ENCODE measurements at places on chromosomes 3 and 15.

DNA sequence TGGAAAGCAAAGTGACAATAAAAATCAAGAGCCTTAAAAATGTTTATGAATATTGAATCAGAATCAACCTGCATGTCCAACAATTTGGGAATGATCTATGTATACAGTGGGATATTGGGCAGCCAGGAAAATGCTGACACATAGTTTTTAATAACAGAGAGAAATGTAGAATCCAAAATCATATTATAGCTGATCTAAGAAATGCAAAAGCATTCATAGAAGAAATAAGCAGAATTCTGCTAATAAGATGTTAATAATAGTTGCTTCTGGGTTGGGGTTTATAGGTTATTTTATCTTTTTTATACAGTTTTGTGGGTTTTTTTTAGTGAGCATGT lies 15.1 kb downstream of the KIF9 start:
- DNase-seq, result no peak

GRCh38 chr3:102536456-102536855 lies 101.6 kb downstream of the ZPLD1 start:
- DNase-seq, result peak; percentile 64

DNA sequence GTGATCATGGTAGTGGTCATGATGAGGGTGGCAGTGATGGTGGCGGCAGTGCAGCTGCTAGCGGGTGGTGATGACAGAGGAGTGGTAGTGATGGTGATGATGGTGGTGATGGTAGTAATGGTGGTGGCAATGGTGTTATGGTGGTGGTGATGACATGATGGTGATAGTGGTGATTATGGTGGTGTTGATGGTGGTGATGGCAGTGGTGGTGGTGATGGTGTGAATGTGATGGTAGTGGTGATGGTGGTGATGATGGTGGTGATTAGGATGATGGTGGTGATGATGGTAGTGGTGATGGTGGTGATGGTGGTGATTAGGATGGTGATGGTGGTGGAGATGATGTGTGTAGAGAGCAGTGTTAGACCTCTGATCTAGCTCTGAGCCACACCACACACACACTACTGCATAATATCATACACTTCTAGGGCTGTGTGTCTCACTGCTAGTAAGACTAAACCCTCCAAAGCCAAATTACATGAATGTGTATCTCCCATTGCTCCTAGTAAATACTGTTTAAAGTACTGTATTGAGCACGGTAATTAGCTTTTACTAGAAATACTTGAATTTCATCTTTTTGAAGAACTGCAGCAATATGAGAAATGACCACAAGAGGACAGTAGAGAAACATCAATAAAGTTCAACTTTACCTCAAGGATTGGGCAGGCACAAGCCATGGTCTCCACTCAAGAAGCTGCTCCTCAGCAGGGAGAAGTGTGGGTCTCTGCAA lies 28.8 kb downstream of the TMED3 start:
- DNase-seq, result peak; percentile 61

GRCh38 chr3:30733696-30734095 lies 127.3 kb downstream of the TGFBR2 start:
- DNase-seq, result no peak

- DNase-seq, result no peak
Measured at GRCh38 chr15:66840615-66841390, 138.8 kb downstream of the SMAD6 start.

DNA sequence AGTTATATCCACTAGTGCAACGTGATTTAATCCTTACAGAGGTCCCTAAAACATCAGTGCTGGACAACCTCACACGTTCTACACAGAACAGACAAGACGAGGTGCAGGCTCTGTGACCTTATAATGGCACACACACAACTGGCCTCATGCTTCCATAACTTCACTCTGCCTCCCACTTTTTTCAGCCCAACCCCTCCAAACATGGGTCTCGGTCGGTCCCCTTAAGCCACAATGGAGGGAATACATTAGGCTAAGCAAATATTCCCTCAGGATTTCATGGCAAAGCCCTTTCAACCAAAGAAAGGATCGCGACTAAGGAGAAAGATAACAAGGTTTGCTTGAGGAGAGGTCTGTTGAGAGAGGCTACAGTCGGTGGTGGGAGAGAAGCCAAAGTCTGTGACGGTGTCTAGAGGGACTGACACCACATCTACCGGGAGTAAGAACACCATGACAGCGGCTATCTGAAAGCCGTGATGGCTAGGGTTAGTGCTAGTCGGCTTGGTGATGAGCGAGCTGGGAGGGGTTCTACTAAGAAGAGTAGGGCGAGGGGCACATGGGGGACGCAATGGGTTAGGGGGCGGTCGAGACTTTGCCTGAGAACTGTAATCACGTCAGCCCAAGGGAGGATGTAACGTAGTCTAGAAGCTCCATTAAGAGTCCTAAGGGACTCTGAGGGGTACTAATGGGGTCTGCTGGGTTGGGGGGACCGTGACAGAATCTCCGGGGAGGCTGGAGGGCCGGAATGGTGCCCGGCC lies 1.0 kb downstream of the MYO9A start:
- DNase-seq, result peak; percentile 84

DNA sequence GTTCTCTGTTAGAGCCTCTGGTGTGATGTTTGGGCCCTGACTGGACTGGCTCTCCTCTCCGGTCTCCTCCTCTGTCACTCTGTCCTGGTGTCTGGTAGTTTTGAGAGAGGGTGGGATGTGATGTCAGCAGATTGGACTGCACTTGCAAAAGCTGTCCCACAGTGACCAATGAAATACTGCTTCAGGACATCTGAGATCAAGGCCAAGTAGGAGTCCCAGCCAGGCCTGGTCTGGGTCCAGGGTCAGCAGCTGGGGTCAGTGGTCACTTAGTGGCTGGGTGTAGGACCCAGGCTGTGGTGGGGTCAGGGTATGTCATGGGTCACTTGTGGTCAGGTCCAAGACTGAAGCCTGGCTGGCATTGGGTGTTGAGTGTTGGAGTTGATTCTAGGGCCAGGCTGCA lies 20.9 kb downstream of the ALDH1L1 start:
- DNase-seq, result no peak

DNA sequence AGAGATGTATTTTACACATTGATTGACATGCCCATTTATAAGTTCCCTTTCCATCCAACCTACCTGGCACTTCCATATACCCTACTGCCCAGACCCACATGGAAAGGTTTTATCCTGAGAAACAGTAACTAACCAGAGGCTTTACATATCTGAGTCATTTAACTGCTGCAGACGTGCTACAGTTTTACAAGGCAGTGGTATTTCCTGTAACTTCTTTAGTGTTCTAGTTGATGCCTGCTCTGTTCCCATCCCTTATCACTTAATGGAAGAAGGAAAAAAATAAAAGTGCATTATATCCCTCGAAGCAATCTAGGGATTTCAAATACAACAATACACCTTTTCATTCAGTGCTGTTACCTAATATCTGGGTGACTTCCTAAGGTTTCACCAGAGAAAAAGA lies 107.1 kb downstream of the TMCO5A start:
- no peak for DNase-seq

GRCh38 chr3:69433969-69434325 lies 48.1 kb upstream of the FRMD4B start:
- DNase-seq, result no peak

- no peak for DNase-seq
Measured at GRCh38 chr3:197501879-197502620, 53.7 kb downstream of the BDH1 start.

GRCh38 chr3:115218859-115219258 lies 71.8 kb upstream of the ZBTB20 start:
- no peak for DNase-seq

- peak; percentile 87 for DNase-seq
Measured at GRCh38 chr3:123489400-123490004, 40.6 kb upstream of the ADCY5 start.

- DNase-seq, result no peak
Measured at GRCh38 chr3:10557781-10558373, 52.5 kb upstream of the ATP2B2 start.

DNA sequence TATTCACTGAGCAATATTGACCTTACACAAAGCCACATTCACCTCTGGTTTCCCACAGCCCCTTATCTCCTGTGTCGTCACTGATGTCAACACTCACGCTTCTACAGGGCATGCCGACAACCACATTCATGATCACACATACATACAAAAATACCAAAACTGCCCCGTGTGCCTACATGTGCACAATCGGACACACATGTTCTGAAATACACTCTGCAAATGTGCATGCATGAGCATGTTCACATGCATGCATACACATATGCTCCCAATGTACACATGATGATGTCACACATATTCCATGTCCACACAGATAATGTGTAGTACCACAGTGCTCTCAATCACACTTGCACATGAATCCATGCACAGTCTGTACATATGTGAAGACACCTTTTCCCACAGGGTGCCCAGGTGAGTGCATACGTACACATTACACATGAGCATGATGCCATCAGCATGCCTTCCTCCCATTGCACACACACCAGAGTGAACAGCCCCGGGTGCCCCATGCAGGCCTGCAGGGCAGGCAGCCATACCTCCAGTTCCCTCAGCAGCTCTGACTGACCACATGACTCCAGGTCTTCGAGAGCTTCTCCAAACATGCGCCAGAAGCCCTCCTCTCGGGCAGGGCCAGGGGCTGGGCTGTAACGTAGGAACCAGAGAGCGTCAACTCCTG lies 37.0 kb downstream of the GRIP2 start:
- DNase-seq, result no peak

DNA sequence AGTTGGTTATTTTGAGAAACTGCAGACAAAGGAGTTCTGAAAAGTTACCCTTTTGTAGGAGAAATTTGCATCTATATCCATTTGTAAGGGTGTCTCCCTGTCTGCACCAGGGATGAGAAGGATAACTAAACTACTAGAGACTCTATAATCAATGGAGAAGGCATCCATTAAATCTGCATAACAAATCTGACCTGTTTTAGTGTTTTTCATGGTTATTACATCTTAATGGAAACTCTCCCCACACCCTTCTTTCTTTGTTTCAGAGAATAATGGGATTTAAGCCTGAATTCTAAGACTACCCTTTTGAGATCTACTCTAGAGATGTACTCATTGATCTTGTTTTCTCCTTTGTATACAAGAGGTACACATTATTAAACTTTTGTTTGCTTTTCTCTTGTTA lies 82.0 kb upstream of the DAZL start:
- no peak for DNase-seq

DNA sequence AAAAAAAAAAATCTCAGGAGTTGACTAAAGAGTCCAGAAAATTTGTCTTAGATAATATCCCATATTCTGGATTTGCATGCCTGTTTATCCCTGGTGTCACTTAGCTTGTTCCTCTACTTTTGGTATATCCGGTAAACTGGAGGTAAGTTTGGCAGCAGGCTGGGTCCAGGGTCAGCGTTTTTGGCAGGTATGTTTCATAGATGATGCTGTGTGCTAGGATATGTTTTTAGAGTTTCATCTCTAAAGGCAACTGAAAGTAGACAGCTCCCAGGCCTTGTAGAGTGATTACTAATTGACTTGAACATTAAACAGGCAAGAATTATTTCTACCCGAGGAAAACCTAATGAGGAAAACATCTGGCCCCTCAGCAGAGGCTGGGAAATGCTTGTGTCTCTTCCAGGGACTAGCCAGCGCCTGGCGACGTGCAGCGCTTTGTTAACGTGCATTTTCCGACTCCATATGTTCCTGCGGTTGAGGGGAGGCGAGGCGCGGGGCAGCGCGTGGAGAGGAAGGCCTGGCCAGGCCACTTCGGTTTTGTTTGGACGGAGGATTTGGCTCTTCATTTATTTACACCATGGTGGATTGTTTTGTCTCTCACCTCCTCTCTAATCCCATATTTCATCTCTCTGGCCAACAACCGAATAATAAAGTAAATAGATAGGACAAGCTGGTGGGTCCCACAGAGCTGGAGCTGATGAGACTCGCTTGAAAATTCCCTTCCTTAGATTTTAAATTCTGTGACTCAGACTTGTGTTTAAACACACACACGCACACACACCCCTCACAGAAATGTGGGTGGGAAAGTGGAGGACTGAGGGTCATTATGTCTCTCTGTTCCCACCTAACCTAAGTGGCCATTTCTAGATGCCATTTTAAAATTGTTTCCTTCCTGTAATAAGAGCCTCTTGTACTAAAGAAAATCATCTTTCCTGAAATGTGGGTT lies 65.3 kb downstream of the ASB7 start:
- DNase-seq, result peak; percentile 59

GRCh38 chr15:39451121-39451688 lies 129.7 kb upstream of the THBS1 start:
- no peak for DNase-seq

- no peak for DNase-seq
Measured at GRCh38 chr15:75065467-75065850, 42.1 kb downstream of the PPCDC start.

DNA sequence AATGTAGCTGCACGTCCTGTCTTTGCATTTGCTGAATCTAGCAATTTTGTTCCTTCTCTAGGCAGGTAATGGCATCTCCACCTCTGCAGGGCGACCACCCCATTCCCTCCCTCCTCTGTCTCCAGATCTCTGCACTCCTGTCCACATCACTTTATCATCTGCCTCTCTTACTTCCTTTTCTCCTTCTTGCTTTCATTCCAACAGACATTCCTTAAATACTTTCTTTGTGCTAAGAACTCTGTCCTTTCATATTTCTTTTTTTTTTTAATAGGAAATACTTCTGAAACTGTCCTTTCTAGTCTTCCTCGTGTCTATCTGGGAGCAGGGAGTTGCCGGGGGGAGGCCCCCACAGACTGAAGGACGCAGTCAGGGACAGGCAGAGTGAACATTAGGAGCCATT lies 7.2 kb downstream of the ITIH3 start:
- no peak for DNase-seq

- DNase-seq, result no peak
Measured at GRCh38 chr3:122004107-122004506, 17.9 kb downstream of the ILDR1 start.

DNA sequence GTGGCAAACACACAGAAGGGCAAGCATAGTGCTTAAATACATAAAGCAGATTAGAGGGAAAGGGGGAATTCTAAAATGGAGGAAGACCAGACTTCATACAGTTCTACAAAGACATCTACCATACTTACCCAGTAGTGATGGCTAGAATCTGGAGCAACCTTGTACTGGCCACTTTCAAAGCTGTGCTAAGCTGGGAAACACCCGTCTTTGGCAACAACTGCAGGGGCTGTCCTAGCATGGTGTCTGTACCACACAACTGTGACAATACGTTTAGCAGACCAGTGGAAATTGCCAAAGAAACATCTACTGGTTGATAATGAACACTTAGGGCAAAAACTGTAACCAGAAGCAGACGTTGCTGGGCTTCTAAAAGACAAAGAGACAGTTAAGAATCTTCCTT lies 97.0 kb downstream of the FBXL22 start:
- DNase-seq, result no peak

DNA sequence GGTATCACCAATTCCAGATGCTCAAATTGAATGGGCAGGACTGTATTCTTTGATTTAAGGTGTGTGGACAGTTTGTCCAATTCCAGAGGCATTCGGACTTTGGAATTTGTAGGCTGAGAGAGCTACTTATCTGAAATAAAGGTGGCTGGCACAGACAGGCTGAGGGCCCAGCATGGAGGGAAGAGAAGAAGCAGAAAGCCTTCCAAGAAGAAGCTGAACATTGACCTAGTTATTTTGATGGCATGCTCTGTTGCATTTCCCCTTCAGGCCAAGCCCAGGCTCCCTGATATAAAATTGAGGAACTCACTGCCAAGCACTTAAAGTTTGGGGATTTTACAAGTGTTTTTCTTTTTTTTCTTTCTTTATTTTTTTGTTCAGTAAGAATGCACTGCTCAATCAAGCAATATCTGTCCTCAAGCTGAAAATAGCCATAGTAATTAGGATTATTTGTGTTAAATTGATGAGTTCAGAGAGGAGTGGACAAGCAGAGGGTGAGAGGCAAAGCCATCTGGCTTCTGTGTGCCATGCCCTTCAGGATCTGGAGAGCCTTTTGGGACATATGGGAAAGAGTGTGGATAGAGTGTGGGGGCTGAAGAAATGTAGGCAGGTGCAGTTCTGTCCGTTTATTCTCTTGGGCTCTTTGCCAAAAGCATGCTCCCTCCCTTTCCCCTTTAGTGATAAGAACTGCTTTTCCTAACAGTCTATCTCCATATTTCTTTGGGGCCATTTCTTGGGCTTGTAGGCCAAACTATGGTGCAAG lies 148.9 kb downstream of the OXSM start:
- DNase-seq, result no peak

All from muscle of back (tissue), 13 donors.